ENCODE measurements at places on chromosomes 3 and 15. TPM values are rescaled to one million over a fixed set of nuclear protein-coding genes. Genes with fewer than 3 reads are reported as not detected.

DNA sequence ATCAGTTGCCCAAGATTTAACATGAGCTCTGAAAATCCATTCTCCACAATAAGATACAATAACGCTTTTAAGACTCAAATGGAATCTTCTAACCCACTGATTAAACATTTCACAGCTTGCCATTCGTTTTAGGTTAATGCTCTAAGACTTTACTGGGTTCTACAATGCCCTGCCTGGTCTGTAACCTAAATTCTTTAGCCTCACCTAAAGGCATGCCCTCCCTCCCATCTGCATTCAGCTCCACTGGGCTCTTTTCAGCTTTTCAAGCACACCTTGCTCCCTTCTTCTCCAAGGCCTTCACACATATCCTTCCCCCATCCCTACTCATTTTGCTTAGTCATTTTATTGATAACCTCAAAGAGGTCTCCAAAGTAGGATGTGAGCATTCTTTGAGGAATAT is 290.9 kb downstream of the LSAMP start:
- no peak for DNase-seq

- DNase-seq = no peak
Measured at GRCh38 chr3:138673641-138674530, 65.3 kb downstream of the FAIM start.

Gene SLC24A5
- not detected for total RNA-seq

GRCh38 chr15:47584316-47584715 is 133.0 kb upstream of the SEMA6D start:
- DNase-seq = no peak

DNA sequence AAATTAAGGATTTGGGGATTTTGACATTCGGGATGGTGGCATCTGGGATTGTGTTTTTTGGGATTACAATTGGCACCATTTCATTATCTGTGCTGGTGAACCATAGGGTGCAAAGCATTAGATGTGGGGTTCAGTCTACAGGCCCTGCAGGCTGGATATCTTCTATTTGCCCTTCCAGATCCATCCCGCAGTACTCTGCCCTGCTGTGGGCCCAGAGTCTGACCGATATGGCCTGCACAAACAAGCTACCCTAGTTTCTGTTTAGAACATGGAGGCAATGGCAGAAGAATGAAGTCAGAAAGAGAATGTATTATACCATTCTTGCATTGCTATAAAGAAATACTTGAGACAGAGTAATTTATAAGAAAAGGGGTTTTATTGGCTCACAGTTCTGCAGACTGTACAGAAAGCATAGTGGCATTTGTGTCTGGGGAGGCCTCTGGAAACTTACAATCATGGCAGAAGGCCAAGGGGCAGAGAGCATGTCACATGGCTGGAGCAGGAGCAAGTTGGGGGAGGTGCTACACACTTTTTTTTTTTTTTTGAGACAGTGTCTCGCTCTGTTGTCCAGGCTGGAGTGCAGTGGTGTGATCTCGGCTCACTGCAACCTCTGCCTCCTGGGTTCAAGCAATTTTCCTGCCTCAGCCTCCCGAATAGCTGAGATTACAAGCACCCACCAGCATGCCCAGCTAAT is 93.7 kb downstream of the NCEH1 start:
- no peak for DNase-seq
